ENCODE measurements at places on chromosomes 7 and 10. TPM values are rescaled to one million over a fixed set of nuclear protein-coding genes. Genes with fewer than 3 reads are reported as not detected.

ADCYAP1R1 gene
- not detected for total RNA-seq

SBDS gene
- total RNA-seq: 55.9 TPM

COL26A1 gene
- total RNA-seq: not detected

TAS2R41 gene
- total RNA-seq: not detected

TRIM50 gene
- not detected for total RNA-seq

EBLN1 gene
- not detected for total RNA-seq

HABP2 gene
- total RNA-seq: not detected

TBXAS1 gene
- 2.2 TPM for total RNA-seq

MMP21 gene
- total RNA-seq: not detected

LBX1 gene
- total RNA-seq: under 0.01 TPM

HOXA11 gene
- not detected for total RNA-seq

DUSP5 gene
- 27.4 TPM for total RNA-seq

PAXIP1 gene
- 8.4 TPM for total RNA-seq

PTF1A gene
- total RNA-seq: not detected

PRR15 gene
- total RNA-seq: not detected

MBL2 gene
- not detected for total RNA-seq

PNLIPRP2 gene
- not detected for total RNA-seq

CHAT gene
- not detected for total RNA-seq

COL13A1 gene
- total RNA-seq: 24.4 TPM

UTF1 gene
- total RNA-seq: not detected

IFIT2 gene
- 2.0 TPM for total RNA-seq

Data from bronchus fibroblast of lung (primary cell).